ENCODE measurements at places on chromosomes 2 and 18.

DNA sequence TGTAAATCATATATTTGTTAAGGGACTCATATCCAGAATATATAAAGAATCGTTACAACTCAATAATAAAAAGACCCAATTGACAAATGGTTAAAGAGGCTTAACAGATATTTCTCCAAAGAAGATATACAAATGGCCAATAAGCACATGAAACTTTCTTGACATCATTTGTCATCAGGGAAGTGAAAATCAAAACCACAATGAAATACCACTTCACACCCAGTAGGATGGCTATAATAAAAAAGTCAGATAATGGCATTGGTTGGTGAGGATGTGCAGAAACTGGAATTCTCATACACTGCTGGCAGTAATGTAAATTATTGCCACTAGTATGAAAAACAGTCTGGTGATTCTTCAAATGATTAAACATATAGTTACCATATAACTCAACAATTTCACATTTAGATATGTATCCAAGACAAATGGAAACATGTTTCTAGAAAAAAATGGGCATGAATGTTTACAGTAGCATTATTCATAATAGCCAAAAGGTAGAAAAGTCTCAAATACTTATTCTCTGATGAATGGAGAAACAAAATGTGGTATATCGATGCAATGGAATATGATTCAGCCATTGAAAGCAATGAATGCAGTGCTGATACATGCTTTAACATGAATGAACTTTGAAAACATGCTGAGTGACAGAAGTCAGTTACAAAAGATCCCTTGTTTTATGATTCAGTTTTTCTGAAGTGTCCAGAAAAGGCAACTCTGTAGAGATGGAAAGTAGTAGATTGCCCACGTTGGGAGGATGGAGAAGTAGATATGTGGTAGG, 304.6 kb upstream of the ZEB2 start:
- DNase-seq, result no peak

DNA sequence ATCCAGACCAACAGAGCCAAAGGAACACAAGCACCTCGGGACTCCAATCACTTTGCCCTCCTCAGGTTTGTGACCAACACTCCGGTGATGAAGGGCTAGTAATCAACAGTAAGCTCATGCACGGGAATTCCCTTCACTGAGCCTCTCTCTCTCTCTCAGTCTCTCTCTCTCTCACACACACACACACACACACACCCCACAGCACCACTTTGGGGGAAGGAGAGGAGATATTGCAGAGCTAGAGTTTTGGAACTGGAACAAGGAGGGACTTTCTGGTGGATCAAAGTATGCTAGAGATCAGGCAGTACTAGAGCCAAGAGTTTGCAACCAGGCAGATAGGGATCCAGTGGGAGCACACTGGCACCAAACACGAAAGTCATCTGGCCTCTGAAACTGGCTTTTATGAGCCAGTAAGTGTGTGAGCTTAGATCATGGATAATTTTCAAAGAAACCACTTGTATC, 98.7 kb downstream of the ANKRD44 start:
- DNase-seq, result peak; percentile 43

- DNase-seq, result no peak
Observed at GRCh38 chr18:2985628-2986027, 27.3 kb downstream of the LPIN2 start.

DNA sequence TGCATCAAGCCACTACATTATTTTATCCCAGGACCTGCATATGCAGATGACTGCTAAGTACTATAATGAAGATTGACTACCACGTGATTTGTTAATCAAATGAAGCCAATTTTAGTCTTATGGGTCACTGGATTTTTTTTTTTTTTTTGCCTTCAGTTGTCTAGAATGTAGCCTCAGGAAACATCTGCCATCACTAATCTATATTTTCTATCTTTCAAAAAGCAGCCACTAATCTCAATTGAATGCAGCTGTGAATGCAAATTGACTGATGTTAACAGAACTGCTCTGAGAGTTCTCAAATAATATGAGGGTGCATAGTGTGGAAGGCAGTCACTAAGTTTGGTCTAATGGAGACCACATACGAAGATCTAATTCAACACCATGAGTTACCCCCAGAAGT, 106.3 kb downstream of the ABCA12 start:
- no peak for DNase-seq

GRCh38 chr2:2588777-2589176, 257.7 kb upstream of the MYT1L start:
- no peak for DNase-seq

DNA sequence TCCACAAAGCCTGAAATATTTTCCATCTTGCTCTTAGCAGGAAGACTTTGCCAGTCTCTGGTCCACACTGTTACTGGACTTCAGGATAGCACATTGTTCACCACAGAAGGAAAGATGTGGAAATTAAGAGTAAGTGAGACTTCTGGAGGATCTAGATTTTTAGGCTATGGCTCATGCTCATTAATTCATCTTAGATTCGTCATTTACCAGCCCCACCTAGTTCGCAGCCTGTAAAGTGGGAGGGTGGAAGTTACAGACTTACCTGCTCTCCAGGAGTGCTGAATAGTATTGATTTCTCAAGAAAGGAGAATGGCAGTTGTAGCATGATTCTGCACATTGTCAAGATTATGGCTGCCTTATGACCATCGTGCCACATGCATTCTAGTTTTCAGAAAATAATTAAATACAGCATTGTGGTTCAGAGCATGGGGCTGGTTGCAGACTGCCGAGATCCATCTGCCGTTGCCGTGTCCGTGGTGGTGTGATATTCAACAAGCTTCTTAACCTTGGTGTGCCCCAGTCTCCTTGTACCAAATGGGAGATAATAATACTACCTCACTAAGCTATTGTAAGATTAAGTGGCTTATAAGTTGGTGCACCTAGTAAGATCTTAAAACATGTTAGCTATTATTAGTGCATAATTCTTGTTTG, 56.8 kb downstream of the RNF144A start:
- DNase-seq, result no peak

GRCh38 chr2:234451852-234452625, 44.8 kb downstream of the ARL4C start:
- no peak for DNase-seq

DNA sequence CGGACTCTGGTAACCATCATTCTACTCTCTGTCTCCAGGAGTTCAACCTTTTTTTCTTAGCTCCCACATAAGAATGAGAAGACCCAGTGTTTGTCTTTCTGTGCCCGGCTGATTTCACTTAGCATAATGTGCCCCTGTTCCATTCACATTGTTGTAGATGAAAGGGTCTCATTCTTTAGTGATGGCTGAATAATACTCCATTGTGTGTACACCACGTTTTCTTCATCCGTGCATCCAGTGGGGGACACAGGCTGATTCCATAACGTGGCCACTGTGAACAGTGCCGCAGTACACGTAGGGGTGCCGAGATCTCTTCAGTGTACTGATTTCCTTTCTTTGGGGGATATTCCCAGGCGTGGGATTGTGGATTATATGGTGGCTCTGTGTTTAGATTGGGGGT, 72.3 kb upstream of the NFATC1 start:
- DNase-seq, result no peak

DNA sequence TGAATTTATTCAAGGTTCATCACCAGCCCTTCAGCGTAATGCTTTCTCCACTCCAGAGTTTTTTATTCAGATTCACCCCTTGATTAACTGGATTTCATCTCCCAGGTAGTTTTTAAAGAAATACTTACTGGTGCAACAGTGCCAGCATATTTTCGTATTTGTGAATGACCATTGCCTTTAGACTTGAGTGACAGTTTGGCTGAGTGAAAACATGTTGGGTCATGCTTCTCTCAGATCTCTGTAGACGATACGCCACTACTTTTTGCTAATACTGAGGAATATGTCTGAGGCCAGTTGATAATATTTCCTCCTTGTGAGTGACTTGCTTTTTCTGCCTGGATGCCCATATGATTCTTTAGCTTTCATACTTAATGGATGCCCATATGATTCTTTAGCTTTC, 51.5 kb downstream of the CYP26B1 start:
- DNase-seq, result no peak

- DNase-seq, result no peak
Observed at GRCh38 chr18:21105936-21106335, 5.7 kb downstream of the ROCK1 start.

- DNase-seq, result peak; percentile 50
Observed at GRCh38 chr2:170929686-170930050, 615 bp downstream of the GORASP2 start.

DNA sequence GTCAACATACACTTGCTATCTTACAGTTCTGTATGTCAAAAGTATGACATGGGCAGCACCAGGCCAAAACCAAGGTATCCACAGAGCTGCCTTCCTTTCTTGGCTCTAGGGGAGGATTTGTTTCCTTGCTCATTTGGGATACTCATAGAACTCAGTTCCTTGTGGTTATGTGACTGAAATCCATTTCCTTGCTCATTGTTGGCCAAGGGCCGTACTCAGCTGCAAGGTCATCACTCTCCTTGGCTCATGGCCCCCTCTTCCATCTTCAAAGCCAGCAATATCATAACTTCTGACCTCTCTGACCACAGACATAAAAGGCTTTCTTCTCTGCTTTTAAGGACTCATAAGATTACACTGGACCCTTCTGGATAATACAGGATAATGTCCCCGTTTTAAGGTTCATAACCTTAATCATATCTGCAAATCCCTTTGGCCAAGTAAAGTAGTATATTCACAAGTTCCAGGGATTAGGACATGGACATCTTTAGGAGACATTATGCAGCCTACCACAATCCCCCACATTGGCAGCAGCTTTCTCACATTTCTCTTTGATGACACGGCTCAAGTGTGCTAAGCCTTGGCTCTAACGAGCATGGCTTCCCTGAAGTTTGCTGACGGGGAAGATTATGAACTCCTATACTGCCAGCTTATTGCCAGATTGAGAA, 20.9 kb downstream of the TMEM237 start:
- no peak for DNase-seq

DNA sequence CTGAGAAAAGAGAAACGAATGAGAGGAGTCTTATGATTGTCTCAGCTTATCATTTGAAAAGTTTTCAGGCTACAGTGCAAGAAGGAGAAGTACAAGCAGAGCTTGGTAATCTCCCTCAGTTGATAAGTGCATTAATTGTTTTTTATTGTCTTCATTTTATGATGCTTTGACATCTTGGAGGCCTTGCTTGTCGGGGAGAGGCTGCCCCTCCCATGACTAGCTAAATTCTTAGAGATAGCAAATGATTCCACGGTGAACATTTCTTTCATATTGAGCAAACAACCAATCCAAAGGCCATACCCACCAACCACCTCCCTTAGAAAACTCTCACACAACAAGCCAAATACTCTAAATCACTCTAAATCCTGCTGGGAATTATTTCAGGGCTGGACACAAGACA, 39.8 kb downstream of the GDF7 start:
- no peak for DNase-seq

DNA sequence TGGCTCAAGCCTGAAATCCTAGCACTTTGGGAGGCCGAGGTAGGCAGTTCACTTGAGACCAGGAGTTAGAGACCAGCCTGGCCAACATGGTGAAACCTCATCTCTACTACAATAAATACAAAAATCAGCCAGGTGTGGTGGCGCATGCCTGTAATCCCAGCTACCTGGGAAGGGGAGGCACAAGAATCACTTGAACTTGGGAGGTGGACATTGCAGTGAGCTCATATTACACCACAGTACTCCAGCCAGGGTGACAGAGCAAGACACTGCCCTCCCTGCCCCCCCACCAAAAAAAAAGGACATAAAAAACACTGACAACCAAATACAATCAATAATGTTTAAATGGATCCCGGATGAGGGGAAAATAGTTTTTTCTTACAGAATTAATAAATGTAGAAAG, 7.8 kb downstream of the TIA1 start:
- no peak for DNase-seq

DNA sequence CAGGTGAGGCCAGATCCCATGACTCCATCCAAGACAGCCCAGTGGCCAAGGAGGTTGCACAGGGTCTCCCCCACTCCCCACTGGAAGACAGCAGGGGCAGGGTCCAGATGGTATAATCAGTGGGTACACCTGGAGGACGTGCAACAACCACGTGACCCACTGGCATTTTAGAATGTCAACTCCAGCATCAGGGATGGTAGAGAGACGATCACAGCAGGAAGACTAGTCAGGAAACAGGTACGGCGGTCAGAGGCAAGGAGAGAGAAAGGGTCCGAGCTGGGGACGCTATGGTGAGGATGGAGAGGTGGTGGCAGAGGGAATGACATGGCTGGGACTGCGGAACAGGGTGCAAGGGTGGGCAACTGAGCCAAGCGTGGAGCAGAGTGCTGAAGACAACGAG, 23.0 kb downstream of the SERTAD2 start:
- no peak for DNase-seq

DNA sequence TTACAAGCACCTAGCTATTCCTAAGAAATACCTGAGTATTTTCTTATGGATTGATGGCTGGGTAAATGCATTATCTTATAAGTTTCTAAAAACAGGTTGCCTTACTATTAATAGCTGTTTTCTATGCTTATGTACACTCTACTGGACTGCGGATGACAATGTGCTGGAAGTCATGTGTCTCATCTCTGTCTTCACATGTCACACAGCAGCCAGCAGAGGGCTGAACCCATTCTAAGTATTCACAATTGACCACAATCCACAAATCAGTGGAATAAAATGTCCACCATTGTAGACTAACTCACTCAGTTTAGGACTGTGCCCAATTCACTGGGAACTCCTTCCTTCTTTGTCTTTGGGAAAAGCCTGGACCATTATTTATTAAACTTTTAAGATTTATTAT, 371.2 kb downstream of the INSIG2 start:
- DNase-seq, result no peak

- no peak for DNase-seq
Observed at GRCh38 chr2:125837128-125837527, 818.8 kb upstream of the GYPC start.
